NCI-H1092 (cell line): ENCODE measurements at places on chromosomes 4 and X.

DNA sequence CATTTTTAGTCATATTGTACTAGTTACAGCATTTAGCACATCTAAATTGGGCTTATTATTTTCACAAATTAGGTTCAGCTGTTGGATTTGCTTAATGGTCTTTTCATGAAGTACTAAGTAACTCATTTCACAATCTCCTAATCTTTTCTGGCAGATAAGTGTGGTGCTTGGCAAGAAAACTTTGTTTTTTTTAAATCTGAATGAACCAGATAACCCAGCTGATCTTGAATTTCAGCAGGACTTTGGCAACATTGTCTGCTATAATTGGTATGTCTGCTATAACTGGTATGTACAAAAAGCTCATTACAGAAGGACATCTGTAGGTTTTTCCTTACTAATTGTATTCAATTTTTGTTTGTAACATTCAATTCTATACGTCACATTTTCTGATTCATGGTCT lies 22.7 kb downstream of the WDR19 start:
- DNase-seq, result no peak

DNA sequence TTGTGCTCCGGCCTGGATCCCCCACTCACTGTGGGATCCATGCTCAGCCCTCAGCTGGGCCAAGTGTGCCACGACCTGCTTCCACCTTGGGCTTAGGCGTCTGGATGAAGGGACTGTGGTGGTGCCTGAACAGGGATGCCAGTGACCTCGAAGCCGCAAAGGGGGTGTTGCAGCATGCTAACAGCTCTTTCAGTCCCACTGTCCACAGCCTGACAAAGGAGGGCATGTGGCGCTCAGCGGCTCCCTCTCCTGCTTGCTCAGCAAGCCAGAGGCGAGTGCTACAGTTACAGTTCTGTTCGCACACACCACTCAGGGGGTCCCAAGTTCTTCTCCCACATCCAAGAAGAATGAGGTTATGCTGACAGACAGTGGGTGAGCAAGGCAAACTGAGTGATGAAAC lies 5.2 kb upstream of the IGBP1 start:
- DNase-seq, result no peak

DNA sequence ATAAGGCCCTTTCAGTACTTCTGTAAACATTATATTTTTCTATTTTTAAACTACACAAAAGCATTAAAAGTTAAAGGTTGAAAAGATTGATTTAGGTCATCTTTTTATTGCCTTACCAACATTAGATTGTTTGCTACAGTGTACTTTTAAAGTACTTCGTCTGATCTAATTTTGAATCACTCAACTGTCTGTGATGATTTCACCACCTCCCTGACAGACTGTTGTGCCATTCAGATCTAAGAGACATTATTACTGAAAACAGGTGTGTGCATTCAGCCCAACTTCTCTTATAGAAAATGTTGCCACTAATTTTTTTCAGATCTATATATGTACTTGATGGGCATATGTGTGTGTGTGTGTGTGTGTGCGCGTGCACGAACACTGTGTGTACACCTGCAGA lies 39.3 kb downstream of the GASK1B start:
- DNase-seq, result no peak

GRCh38 chr4:149441338-149441737 lies 374.3 kb downstream of the IQCM start:
- no peak for DNase-seq

DNA sequence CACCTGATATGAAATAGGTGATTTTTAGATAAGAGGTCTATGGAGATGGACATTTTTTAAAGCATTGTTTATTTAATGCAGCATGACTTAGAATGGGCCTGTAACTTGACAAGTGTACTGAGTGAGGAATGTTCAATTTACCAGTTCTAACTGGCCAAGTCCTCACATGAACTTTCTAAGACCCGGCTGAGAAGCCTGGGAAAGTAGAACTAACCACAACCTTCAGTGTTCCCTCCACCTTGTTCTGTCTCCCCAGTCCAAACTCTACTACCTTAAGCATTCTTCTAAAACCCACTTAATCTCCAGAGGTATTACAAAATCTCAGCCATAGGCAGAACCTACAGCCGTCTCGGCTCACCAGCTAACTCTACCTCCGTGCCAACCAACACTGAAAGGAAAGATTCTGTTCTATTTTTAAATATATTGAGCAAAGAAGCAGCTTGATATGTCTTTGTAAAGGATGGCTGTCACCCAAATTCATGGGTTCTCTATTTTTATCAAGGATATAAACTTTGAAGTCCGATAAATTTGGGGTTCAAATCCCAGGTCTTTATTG lies 6.8 kb downstream of the PPARGC1A start:
- no peak for DNase-seq

DNA sequence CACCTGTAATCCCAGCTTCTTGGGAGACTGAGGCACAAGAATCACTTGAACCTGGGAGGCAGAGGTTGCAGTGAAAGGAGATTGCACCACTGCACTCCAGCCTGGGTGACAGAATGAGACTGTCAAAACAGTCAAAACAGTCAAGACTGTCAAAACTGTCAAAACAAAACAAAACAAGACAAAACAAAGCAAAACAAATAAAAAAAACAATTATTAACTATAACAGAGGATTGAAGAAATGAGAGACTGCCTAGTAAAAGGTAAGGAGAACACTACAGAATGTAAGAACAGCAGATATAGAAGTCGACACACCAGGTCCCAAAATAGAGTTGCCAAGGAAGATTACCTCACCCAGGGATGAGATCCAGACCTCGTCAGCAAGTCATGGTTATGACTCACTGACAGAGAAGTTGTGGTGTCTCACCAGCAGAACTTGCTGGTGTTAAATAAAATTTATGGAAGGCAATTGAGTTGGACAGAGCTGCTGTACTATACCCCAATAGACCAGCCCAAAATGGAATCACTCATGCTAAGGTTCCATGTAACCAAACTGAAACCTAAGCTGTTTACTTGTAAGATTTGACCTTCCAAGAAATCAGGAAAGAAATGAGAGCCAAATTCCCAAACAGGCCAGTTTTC lies 32.1 kb upstream of the GK start:
- no peak for DNase-seq

DNA sequence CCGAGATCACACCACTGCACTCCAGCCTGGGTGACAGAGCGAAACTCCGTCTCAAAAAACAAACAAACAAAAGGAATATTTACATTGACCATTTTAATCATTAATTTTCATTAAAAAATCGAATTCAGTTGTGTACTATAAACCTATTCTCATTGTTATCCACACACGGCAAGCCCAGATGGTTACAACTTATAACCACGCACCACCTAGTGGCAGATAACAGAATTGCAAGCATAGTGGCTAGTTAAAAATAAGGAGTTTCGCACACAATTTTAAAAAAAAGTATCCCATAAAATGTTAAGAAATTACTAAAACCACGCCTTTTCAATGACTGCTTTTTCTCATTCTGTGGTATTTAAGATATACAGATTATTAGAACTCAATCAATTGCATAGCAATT lies 25.4 kb downstream of the MBNL3 start:
- no peak for DNase-seq

- DNase-seq, result no peak
Observed at GRCh38 chr4:181365671-181366070, 877.5 kb upstream of the TENM3 start.

- no peak for DNase-seq
Observed at GRCh38 chrX:11105080-11105479, 6.1 kb upstream of the HCCS start.

GRCh38 chr4:52014903-52015302 lies 5.3 kb downstream of the LRRC66 start:
- no peak for DNase-seq
